ENCODE measurements at places on chromosomes 4 and X.

GRCh38 chrX:49844611-49845010 is 15.5 kb downstream of the PAGE4 start:
- DNase-seq = no peak

DNA sequence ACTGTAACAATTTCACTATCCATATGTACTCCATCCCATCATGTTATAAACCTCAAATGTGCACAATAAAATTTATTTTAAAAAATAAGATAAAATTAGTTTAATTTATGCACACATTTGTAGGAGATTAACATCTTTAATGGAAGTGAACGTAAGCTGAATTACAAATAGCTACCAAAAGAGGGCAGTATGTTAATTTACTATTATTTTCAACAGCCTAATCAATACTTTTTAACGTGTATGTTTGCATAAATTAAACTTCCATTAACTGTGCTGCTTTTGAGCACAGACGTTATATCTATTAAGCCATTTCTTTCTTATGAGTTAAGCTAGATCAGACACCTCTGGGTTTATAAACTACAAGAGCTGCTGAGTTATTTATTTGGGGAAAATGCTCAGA is 56.5 kb upstream of the PHKA2 start:
- DNase-seq = no peak

DNA sequence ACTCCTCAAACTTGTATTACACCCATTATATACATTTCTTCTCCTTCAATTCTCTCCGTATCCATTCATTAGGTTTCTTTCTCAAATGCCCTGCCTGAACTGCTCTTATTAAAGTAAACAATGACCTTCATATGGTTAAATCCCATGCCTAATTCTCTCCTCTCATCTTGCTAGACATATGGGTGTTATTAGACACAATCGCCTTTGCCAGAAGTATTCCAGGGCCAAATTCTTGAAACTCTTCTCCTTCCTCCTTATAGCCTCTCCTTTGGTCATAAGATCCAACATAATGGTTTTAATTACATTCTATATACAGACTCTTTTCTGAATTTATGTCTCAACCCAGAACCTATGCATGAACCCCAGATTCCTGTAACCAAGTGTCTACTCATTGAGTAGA is 4.8 kb downstream of the ANXA10 start:
- no peak for DNase-seq

DNA sequence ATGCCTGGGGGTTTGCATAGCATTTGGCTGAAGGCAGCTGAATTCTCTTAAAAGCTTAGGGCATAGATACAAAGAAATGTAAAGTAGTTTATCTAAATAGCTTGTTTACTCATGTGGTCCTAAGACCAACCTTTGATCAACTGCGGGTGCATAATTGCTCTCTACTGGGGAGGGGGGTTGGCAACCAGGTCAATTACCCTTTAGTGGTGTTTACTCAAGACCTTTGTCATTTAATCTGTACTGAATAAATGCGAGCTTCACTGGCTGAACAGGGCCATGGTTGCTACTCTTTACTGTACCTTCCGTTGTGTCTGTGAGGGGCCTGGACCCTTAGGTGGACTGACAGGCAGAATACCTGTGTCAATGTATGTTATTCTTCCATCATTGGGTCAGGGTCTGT is 102.7 kb upstream of the FAM9C start:
- no peak for DNase-seq

DNA sequence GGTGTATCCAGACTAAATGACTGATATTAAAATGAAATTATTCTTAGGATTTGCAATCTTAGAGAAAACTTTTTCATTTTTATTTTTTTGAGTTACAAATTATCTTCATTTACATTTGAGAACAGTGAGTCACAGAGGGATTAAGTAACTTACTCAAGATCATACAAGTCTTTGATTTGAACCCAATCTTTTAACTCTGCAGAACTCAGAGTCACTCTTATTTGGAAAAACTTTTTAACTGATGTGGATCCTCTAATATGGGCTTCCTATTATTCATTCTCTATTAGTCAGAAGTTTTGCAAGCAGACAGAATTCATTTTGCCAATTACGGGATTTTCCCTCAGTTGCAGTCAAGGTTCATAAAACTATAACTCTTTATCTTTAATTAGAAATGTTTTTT is 20.1 kb downstream of the HPRT1 start:
- no peak for DNase-seq

- no peak for DNase-seq
Observed at GRCh38 chr4:152990471-152991131, 54.5 kb downstream of the FHDC1 start.

DNA sequence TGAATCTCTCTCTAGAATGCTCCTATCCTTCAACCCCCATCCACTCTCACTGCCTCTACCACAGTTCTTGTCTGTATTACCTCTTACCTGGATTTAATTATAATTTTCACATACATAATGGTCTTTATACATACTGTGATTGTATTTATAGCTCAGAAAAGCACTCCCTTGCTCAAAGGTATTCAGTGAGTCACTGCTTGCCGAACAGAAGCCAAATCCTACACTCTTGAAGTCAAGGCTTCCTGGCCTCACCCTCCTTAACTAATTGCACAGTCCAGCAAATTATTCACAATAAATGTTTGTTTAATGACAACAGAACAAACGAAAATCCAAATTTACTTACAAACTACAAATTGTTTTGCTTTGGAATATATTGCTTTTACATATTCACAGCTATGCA is 159.5 kb downstream of the KLHL13 start:
- no peak for DNase-seq

GRCh38 chrX:38599796-38600755 is 38.7 kb downstream of the TSPAN7 start:
- no peak for DNase-seq

- DNase-seq = no peak
Observed at GRCh38 chr4:137015426-137016409, 516.6 kb downstream of the PCDH18 start.

- DNase-seq = no peak
Observed at GRCh38 chrX:136097871-136098805, 49.2 kb upstream of the FHL1 start.

- peak; percentile 70 for DNase-seq
Observed at GRCh38 chrX:48714573-48714972, 18.0 kb downstream of the SUV39H1 start.

DNA sequence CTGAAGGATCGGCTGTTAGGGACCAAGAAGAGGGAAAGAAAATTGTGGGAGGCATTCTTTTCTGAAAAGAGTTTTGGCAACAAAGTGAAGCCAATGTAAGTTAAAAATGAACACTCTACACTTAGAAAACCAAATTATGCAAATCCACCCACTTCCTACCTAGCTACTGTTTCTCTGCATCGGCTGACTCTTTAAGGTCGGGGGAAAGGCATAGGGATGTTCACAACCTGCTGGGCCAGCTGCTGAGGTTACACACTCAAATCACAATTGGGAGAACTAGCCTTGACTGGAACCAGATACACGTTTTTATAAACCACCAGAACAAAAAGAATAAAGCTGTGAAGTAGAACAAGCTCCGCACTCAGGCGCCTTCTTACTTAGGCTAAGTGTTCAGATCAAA is 165.7 kb downstream of the LDB2 start:
- DNase-seq = no peak

GRCh38 chrX:123860983-123861382 is 1.1 kb downstream of the XIAP start:
- no peak for DNase-seq

DNA sequence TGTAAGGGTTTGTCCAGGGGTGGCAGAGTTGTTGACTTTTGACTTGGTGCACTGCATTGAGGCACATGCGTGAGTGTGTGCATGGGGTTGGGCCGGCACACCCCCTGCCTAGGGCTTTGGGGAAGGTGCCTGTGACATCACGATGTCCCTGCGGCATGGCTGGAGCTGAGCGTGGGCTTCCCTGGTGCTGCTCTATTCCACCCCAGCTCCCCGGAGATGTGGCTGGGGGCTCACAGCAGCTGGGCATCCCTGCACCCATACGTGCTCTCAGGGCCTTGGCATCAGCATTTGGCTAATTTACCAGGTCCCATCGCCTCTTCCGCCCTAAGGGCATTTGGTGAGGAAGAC is 5.7 kb downstream of the PSAPL1 start:
- no peak for DNase-seq

- DNase-seq = no peak
Observed at GRCh38 chr4:3295837-3296624, 3.2 kb downstream of the RGS12 start.

DNA sequence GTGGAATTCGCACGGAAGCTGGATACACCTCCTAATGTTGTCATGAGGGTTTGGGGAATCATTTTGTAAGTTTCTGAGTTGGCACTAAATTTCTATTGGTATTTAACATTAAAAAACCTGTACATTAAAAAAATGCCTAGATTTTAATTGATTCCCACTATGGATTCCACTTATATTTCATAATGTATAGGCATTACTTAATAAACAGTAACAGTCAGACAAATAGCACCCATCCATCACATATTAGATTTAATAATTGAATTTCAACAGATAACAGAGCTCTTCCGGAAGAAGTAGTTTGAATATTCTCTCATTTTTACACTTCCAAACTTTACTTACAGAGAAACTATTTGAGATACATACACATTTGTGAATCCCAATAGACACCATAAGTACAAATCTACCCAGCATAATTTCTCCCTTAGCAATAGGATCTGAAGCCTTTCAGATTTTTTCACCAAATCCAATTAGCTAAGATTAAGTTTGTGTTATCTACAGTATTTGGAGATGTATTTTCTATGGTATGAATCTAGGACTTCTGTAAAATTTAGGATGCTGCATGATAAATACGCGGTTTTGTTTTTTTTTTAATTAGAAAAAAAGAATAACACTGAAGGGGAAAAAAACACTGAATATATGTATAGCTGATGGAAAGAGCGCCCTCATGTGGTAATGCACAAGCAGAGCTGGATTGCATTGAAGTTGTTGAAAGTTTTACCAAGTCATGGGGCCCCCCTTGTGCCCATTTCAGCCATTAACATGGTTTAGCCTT is 12.2 kb upstream of the ODAM start:
- no peak for DNase-seq

GRCh38 chr4:77821775-77822174 is 2.6 kb upstream of the CNOT6L start:
- DNase-seq = peak; percentile 75

- DNase-seq = no peak
Observed at GRCh38 chrX:72394518-72395170, 88.9 kb upstream of the CITED1 start.

DNA sequence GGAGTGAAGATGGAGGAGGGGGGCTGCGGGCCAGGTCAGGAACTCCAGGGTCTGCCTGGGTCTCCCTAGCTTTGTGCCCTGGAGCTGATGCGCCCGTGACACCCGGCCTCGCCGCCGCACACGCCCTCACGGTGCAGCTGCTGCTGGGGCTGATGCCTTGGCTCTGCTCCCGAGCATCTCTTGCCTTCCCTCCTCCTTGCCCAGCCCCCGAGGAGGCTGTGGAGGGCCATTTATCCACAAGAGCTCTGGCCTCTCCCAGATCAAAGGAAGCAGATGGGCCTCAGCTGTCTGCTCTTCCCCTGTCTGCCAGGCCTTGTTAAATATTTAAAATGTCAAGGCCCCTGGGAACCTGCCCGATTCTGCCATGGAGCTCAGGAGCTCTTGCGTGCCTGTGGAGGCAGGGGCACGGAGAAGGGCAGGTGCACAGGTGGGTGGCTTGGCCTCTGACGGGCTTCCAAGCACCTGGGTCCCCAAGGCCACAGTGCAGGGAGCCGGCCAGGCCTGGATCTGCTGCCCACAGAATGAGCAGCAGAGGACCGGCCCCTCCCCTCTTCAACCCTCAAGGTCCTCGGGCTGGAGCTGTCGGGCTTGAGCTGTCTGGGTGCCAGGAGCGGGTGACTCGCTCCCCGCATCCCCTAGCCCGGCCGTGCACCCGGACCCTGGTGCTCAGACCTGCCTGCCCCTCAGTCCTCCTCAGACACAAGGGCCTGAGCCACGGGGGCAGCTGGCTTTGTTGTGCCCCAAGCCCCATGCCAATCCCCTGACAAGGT is 20.3 kb downstream of the ATP2B3 start:
- DNase-seq = no peak

- no peak for DNase-seq
Observed at GRCh38 chr4:73770917-73771316, 30.5 kb downstream of the CXCL8 start.

GRCh38 chr4:112253382-112254000 is 21.9 kb downstream of the AP1AR start:
- DNase-seq = no peak

DNA sequence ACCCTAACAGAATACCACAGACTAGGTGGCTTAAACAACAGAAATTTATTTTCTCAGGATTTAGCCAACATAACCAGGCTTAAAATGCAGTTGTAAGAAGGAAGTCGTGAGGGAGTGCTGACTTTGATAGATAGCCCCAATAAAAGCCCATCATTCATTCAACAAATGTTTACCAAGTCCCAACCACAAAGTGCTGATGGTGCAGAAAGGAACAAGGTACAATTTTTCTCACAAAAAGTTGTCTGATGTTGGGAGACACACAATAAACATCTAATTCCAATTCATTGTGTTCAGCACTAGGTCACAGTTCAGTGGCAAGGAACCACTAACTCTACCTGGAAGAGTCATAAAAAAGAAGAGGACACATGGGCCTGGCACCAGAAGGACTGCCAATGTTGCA is 42.2 kb downstream of the AKAP4 start:
- no peak for DNase-seq

DNA sequence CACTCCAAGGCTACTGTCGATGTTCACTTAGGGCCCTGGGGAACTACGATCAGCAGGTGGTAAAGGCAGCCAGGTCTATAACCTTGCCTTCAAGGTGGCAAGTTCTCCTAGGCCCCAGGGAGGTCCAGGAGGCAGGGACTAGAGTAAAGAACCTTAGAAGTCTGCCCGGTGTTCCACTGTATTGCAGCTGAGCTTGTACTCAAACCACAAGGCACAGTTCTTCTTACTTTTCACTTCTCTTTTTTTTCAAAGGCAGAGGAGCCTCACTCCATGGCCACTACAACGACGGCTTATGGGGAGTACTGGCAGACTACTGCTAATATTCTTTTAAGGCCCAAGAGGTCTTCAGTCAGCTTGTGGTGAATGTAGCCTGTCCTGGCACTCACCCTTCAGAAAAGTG is 78.8 kb upstream of the GPR174 start:
- no peak for DNase-seq

DNA sequence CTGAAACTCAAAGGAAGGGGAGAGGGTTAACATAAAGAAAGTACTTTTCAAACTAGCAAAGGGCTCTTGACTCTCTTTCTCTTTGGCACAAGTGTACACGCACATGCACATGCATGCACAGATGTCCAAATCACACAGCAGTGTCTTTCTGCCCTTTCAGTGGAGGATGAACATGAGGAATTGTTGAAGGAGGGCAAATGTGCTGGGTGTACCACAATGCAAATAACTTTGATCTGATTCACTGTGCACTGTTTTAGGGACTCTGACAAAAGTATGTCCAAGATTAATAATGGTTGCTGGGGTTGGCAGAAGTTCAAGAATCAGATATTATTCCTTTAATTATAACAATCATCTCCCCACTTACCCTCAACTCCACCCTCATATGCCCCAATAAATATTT is 93.8 kb downstream of the GPC4 start:
- no peak for DNase-seq

GRCh38 chr4:173171098-173171497 is 2.5 kb downstream of the GALNT7 start:
- no peak for DNase-seq

- DNase-seq = no peak
Observed at GRCh38 chrX:11965436-11965835, 172.8 kb upstream of the FRMPD4 start.

- DNase-seq = no peak
Observed at GRCh38 chr4:38867478-38868058, at the start of gene FAM114A1. FAM114A1 (plus strand) TSS chr4:38867806; CDS start chr4:38878079, 10,273 bp downstream.
